CD4-positive, CD25-positive, alpha-beta regulatory T cell (primary cell): ENCODE measurements at places on chromosomes 3 and 15. TPM values are rescaled to one million over a fixed set of nuclear protein-coding genes. Genes with fewer than 3 reads are reported as not detected.

The GOLGB1 gene
- 51.7 TPM for total RNA-seq

- H3K4me3 ChIP-seq: no peak overlapping the region
- no peak overlapping the region for H3K27ac ChIP-seq
- H3K36me3 ChIP-seq: no peaks in the 10 kb centered on the region
- H3K4me1 ChIP-seq: no peaks in the 10 kb centered on the region
- no peaks in the 10 kb centered on the region for H3K27me3 ChIP-seq
These were observed 19.2 kb upstream of the SMAD6 start for GRCh38 chr15:66682865-66683264.

- no peak overlapping the region for H3K27ac ChIP-seq
- no peak for DNase-seq
- no peaks in the 10 kb centered on the region for H3K4me1 ChIP-seq
- no peaks in the 10 kb centered on the region for H3K27me3 ChIP-seq
- no peaks in the 10 kb centered on the region for H3K36me3 ChIP-seq
- H3K4me3 ChIP-seq: no peak overlapping the region
These were observed 8.8 kb downstream of the STAB1 start for GRCh38 chr3:52503788-52504424.

DNA sequence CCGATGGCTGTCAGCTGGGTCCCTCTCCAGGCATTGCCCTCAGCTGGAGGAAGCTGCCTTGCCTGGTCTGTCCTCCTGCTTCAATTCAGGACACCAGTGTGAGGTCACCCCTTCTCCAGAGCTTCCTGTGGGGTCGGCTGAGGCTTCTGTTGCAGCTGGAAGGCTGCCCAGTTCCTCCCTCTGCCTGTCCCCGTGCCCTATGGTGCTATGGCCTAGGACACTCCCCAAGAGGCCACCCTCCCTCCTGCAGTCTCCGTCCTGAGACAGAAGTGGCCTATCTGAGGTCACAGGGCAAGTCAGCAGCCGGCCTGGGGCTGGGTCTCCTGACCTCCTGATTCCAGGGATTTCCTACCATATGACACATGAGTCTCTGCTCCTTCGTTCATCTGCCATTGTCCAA, 57.9 kb downstream of the RASGRF1 start:
- H3K4me3 ChIP-seq: no peak overlapping the region
- H3K4me1 ChIP-seq: no peaks in the 10 kb centered on the region

The IQCF5 gene
- total RNA-seq: not detected

GRCh38 chr3:114442246-114442645, 148.4 kb downstream of the TIGIT start:
- no peak overlapping the region for H3K4me3 ChIP-seq
- no peak overlapping the region for H3K27ac ChIP-seq
- H3K4me1 ChIP-seq: no peaks in the 10 kb centered on the region
- H3K27me3 ChIP-seq: no peaks in the 10 kb centered on the region

The MME gene
- total RNA-seq: not detected

The NR1I2 gene
- total RNA-seq: 0.20 TPM

The GOLGA8G gene
- total RNA-seq: not detected

GRCh38 chr3:51686512-51687215, 15.6 kb downstream of the TEX264 start:
- H3K27ac ChIP-seq: peak overlapping the region; percentile 88
- H3K27me3 ChIP-seq: no peaks in the 10 kb centered on the region
- peaks cover 41% of the 10 kb centered on the region for H3K36me3 ChIP-seq
- H3K4me3 ChIP-seq: peak overlapping the region; percentile 67

- no peaks in the 10 kb centered on the region for H3K36me3 ChIP-seq
- DNase-seq: no peak
- no peak overlapping the region for H3K4me3 ChIP-seq
- peaks cover 4% of the 10 kb centered on the region for H3K27me3 ChIP-seq
- no peak overlapping the region for H3K27ac ChIP-seq
- H3K4me1 ChIP-seq: no peaks in the 10 kb centered on the region
These were observed 289.0 kb downstream of the TLE3 start for GRCh38 chr15:69808756-69809155.

GRCh38 chr3:78140274-78140673, 1100.4 kb downstream of the ROBO2 start:
- no peaks in the 10 kb centered on the region for H3K27me3 ChIP-seq
- no peak overlapping the region for H3K27ac ChIP-seq
- DNase-seq: no peak
- H3K4me1 ChIP-seq: no peaks in the 10 kb centered on the region
- no peaks in the 10 kb centered on the region for H3K36me3 ChIP-seq

DNA sequence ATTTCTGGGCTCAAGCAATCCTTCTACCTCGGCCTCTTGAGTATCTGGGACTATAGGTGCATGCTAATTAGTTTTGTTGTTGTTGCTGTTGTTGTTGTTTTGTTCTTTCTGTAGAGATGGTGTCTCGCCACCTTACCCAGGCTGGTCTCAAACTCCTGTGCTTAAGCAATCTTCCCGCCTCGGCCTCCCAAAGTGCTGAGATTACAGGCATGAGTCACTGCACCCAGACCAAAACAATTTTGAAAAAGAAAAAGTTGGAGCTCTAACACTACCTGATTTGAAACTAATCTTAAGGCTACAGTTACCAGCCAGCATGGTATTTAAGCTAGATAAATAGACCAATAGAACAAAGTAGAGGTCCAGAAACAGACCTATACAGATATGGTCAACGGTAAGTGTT, 29.8 kb downstream of the KPNA1 start:
- DNase-seq: no peak
- H3K36me3 ChIP-seq: peaks cover 9% of the 10 kb centered on the region
- H3K4me3 ChIP-seq: no peak overlapping the region
- no peaks in the 10 kb centered on the region for H3K4me1 ChIP-seq
- H3K27ac ChIP-seq: no peak overlapping the region

The PFN2 gene
- 3.3 TPM for total RNA-seq

- H3K27me3 ChIP-seq: peaks cover 25% of the 10 kb centered on the region
- H3K4me3 ChIP-seq: no peak overlapping the region
- DNase-seq: no peak
- no peaks in the 10 kb centered on the region for H3K36me3 ChIP-seq
- H3K4me1 ChIP-seq: no peaks in the 10 kb centered on the region
These were observed 193.8 kb downstream of the RORA start for GRCh38 chr15:61035311-61035710.

DNA sequence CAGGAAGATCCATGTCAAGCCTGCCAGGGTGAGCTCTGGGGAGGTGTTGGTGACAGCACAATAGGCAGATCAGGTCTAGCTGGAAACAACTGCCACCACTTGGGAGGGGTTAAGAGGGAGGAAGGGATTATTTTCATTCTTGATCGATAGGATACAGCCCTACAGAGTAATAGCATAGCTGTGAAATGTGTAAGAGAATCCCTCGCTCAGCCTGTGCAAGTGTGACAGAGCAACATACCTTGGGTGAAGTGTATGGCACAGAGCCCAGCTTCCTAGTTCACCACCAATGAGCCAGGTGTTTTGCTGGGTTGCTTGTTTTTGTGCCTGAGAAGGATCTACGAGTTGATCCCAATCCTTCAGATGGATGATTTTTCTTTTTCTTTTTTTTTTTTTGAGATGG, 9.2 kb upstream of the DCUN1D1 start:
- no peaks in the 10 kb centered on the region for H3K36me3 ChIP-seq
- H3K4me1 ChIP-seq: no peaks in the 10 kb centered on the region
- H3K27me3 ChIP-seq: no peaks in the 10 kb centered on the region

DNA sequence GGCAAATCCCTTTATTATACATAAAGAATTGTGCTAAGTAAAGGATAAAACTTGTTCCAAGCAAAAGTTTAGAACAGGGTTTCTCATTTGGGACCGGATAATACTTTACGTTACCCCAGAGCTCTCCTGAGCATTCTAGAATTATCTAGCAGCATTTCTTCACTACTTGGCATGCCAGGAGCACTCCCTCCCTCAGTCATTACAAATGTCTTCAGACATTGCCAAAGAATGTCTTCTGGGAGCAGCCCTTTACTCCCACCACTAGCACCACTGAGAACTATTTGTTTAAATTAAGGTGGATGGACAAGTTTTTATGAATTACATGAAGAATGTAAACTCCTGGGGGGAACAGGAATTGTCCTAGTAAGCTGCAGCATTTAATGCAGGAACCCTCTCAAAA, 516.4 kb downstream of the GBE1 start:
- no peaks in the 10 kb centered on the region for H3K27me3 ChIP-seq
- DNase-seq: no peak
- no peaks in the 10 kb centered on the region for H3K4me1 ChIP-seq
- H3K4me3 ChIP-seq: no peak overlapping the region
- H3K27ac ChIP-seq: no peak overlapping the region
- no peaks in the 10 kb centered on the region for H3K36me3 ChIP-seq

DNA sequence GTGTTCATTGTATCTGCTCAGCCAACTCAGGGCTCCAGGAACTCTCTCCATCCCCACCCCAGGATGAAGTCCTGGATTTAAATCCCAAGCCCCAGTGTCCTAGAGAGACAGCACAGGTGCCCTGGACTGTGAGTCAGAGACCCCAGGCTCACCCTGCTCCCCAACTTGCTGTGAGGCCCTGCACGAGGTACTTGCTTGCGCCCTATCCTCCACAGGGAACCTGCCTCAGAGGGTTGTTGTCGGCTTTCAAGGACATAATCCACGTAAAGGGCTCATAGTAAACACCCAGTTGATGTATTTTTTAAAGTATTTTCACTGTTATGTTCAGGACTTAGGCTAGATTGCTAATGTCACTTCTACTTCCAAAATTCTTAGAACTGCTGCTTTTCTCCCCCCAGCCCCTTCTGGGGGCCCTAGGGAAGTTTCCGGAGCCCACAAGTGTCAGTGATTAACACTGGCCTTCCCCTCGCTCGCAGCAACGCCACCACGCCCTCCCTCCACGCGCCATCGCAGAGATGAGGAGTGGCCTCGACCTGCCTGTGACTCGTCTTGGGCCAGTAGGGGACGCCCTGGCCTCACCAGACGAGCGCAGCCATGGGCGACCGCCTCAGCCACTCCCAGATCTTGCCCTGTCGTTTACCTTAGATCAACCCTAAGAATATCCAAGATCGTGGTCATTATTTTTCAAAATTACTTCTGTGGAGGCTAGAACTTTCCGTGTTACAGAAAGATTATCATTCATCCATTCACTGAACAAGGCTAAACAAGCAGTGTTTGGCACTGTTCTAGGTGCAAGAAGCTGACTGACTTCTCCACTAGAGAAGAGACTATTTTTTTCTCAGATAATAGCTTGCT, 6.0 kb upstream of the SRP14 start:
- no peaks in the 10 kb centered on the region for H3K36me3 ChIP-seq
- peak overlapping the region; percentile 42 for H3K4me3 ChIP-seq
- peak; percentile 70 for DNase-seq
- H3K4me1 ChIP-seq: peaks cover 53% of the 10 kb centered on the region
- H3K27ac ChIP-seq: peak overlapping the region; percentile 56
- no peaks in the 10 kb centered on the region for H3K27me3 ChIP-seq

The SLC51B gene
- total RNA-seq: not detected

The SLC9C1 gene
- not detected for total RNA-seq

DNA sequence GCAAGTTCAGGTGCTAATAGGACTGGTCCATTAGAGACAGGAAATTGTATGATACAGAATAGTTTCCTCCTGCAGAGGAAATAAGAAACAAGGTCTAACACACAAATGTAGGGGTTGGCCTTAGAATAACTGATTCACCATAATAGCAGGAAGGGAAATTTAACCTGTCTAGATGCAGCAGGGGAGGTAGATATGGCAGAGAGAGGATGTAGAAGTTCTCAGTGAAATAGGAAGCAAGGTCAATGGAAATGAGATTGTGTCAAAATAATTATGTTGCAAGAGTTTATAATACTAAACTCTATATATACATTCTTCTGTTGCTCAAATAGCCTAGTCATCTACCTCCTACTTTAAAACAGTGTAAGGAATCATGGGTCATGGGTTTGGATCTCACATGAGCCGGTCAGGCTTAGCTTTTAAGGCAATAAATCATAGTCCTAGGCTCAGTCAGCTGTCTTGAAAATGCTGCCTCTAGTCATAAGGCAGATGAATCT, 17.0 kb downstream of the BCL2A1 start:
- DNase-seq: no peak
- no peak overlapping the region for H3K27ac ChIP-seq
- H3K4me3 ChIP-seq: peak overlapping the region; percentile 7
- H3K4me1 ChIP-seq: peaks cover 12% of the 10 kb centered on the region

- peaks cover 71% of the 10 kb centered on the region for H3K27me3 ChIP-seq
- H3K4me3 ChIP-seq: peak overlapping the region; percentile 82
- no peaks in the 10 kb centered on the region for H3K36me3 ChIP-seq
- H3K27ac ChIP-seq: no peak overlapping the region
- peak; percentile 40 for DNase-seq
These were observed 2.7 kb downstream of the MECOM start for GRCh38 chr3:169660709-169661360.
